ENCODE measurements at places on chromosomes 7 and 10.

GRCh38 chr10:45379891-45380540, 6.0 kb downstream of the ALOX5 start:
- DNase-seq = no peak

DNA sequence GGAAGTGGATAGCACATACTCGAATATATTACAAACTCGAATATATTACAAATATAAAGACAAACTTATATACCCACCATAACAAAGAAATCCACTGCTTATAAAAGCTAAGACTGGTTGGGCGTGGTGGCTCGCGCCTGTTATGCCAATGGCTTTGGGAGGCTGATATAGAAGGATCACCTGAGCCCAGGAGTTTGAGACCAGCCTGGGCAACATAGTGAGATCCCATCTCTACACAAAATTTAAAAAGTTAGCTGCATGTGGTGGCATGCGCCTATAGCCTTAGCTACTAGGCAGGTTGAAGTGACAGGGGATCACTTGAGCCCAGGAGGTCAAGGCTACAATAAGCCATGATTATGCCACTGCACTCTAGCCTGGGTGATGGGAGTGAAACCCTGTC, 20.4 kb downstream of the MCMBP start:
- no peak for DNase-seq

GRCh38 chr7:141073173-141073640, 657 bp upstream of the TMEM178B start:
- DNase-seq = peak; percentile 60

DNA sequence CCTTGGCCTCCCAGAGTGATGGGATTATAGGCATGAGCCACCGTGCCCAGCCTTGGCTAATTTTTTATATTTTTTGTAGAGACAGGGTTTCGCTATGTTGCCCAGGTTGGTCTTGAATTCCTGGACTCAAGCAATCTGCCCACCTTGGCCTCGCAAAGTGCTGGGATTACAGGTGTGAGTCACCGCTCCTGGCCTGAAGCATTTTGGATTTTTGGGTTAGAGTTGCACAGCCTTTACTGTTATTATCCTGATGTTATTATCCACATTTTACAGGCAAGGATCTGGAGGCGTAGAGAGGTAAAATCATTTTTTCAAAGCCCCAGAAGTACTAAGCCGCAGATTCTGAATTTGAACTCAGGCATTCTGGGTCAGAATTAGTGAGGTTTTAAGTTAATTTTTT, 75.4 kb downstream of the TCF7L2 start:
- no peak for DNase-seq

DNA sequence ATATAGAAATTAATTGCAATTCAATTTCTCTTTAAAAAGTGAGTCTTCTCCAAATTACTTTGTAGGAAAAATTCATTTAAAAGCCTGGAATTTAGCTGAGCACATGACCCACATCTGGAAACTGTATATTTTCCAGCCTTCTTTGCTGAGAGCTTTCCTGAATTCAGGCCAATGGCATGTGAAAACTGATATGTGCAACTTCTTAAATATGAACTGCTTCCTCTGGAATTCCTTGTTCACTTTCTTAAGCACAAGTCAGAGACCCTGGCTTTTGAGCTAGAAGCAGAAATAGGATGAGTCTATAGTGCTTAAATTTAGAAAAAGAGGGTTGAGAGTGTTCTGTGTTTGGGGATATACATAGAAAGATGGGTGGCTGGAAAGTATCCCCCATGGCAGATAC, 365.1 kb upstream of the MTPN start:
- DNase-seq = no peak

DNA sequence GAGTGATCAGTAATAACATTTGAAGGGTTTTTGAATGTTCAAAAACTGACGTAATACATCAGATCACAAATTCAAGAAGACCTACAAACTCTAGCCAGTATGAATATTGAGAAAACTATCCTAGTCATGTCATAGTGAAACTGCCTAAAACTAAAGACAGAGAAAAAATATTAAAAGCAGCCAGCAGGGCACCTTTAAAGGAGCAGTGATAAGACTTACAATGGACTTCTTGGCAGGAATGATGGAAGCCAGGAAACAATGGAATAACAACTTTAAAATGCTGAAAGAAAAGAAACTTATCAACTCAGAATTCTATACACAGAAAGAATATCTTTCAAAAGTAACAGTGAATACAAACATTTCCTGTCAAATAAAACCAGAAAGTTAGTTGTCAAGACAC, 78.3 kb upstream of the CTBP2 start:
- DNase-seq = no peak

Data from NCI-H1092 treated with DMSO at 0.1 percent for 48 hours (cell line).